ENCODE measurements at places on chromosomes 4 and X.

DNA sequence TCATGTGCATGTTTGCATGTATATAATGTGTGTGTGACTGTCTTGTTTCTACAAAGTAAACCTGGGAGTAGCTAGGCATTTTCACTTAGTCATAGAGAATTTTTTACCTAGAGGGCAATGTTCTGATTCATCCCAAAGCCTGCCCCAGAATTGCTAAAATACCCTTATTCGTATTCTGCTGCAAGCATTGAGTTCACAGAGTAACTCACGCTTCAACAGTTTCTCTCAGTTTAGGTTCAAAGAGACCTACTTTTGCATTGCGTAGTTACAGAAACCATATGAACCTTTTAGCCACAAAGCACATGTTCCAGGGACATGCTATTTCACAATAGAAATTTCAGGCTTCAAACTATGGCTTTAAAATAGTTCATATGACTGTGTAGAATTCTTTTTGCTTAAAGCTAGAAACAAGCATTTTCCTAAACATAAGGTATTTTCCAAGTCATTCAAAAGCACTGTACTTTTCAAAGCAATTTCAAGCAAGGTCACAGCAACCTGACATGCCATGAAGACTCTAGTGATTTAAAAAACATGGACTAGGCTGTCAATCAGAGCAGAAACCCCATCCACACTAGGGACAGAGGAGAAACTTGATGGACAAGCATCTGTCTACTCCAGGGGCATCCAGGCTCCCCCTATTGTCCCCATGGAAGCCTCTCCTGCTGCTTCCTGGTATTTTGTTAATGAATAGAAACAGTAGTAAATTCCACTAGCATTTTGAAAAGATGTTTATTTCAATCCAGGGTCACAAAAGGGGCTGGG is 81.5 kb upstream of the MAPK10 start:
- peak; percentile 36 for DNase-seq

- no peak for DNase-seq
Measured at GRCh38 chrX:17680732-17681413, 56.4 kb upstream of the SCML1 start.

GRCh38 chrX:16445166-16445752 is 204.7 kb upstream of the S100G start:
- no peak for DNase-seq

DNA sequence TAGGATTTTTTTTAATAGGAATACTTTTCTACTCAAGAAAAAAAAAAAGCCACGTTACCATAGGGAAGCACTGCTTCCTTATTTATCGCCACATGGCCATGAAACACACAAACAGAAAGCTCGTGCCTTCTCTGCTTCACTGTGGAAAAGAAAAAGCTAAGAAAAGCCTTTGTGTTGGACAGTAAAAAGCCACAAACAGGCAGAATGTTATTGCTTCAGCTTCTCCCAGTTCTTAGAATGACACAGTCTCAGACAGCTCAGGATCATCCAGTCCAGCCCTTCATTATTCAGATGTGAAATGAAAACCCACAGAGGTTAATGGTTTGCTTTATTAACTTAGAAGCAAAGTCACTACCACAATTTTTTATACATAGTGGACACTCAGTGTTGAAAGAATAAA is 181.6 kb upstream of the NOCT start:
- DNase-seq, result no peak

GRCh38 chr4:142405021-142405694 is 440.9 kb downstream of the INPP4B start:
- DNase-seq, result no peak

DNA sequence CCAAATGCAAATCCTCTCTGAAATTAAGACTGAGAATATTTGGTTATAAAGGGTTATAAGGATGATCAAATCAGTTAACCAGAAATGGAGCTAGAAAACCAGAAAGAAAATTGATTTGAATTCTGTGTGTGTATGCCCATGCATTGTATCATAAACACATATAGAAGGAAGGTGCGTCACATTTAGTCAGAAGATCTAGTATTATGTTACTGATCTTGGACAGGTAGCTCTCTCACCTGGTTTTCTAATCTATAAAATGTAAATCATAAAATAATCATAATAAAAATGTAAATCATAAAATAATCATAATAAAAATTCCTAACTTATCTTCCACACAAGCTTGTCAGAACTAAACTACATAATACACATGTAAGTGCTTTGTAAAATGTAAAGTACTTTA is 78.8 kb downstream of the BMP3 start:
- DNase-seq, result no peak

All from fibroblast of skin of left quadriceps (primary cell).